Spinal cord (tissue), 10 donors: ENCODE measurements at places on chromosomes 6 and 20.

GRCh38 chr20:48986899-48987298 lies 59.2 kb upstream of the CSE1L start:
- DNase-seq, result no peak

DNA sequence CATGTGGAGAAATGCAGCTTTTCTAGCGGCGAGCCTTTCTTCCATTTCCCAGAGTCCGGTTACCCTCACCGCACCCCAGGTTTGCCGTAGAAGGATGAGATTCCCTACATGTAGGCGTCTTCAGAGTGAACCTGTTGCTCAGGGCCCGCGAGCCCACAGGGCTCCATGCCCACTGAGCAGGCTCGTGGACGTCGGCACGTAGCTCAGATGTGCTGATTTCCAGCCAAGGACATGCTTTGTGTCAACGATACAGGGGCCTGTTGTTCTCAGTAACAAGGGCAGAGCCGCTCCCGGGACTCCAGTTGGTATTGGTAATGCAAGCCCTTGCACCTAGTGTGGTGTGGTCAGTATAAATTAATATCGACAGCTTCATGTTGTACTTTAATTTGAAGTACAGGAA lies 159.6 kb downstream of the MTHFD1L start:
- DNase-seq, result no peak

DNA sequence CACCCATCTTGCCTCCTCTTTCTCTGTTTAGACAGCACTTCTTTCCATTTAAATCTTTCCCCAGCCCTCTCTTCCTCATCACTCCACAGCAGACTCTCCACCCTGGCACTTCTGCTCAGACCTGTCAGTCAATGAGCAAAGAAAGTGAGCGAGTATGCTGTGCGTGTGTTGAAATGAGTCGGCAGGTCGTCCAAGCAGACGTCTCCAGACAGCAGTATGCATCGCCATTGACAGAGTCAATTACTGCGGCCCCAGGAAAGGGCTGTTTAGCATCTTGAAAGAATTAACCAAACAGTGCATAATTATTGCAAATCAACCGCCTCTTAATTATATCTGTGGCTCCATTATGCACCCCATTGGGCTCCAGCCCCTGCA lies 54.8 kb upstream of the KCNG1 start:
- DNase-seq, result no peak

DNA sequence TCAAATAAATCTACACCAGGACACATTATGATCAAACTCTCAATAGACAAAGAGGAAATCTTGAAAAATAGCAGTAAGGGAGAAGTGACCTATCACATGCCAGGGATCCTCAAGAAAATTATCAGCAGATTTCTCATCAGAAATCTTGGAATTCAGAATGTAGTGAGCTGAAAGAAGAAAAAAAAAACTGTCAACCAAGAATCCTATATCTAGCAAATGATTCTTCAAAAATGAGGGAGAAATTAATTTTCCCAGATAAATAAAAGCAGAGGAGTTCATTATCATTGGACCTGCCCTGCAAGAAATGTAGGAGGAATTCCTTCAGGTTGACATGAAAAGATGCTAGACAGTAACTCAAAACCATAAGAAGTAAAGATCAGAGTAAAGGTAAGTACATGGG lies 363.6 kb downstream of the TFAP2A start:
- DNase-seq, result no peak

GRCh38 chr6:46410334-46410953 lies 80.8 kb downstream of the RCAN2 start:
- peak; percentile 56 for DNase-seq

GRCh38 chr6:73695619-73696421 lies at the start of gene CD109:
Gene CD109 (plus strand): TSS chr6:73696203. CDS start chr6:73696216, 13 bp downstream.
- peak; percentile 69 for DNase-seq

DNA sequence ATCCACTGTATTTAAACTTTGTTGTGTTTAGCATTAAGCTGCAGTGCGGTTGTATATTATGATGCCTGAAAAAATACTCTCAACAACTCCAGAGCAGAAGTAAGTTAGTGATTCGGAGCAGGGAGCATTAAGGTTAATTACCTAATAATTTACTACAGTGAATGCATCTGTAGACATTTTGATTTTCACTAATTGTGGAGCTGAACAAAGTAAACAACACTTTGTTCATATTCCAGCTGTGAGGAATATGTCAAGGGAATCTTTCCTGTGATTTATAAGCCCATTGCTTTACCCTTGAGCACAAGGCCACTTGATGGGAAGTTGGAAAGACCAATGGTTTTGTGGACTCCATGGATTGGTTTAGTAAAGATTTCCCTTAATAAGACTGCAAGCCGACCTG lies 77.1 kb downstream of the CBLN4 start:
- DNase-seq, result no peak

DNA sequence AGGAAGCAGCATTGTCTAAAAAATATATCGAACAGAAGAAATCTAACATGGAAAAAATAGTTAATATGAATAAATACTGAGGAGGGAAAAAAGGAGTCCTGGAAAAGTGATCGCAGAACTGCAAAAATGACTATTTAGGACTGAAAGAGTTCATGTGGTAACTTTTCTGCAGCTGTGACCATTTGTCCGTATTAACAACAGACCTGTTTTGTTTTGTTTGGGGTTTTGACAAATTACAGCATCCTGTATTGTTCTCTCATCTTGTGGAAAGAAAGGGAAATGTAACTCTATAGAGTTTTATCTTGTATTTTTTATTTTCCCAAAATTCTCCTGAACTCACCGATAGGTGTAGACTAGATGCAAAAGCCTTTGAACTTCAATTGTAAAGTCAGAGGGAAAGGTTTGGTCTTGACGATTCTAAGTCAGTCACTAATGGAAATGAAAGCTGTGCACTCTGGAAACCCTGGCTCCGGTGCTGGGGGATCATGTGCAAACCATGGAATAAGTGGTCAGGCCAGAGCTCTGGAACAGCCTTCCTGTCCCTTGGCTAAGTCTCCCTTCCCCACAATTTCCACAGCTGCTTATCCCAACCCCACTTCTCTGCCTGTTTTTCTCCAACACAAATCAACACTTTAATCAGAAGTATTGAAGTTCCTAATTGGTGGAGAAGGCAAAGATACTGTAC lies 51.2 kb upstream of the MARCKS start:
- DNase-seq, result no peak

GRCh38 chr6:133040094-133040802 lies 200.9 kb upstream of the EYA4 start:
- no peak for DNase-seq

DNA sequence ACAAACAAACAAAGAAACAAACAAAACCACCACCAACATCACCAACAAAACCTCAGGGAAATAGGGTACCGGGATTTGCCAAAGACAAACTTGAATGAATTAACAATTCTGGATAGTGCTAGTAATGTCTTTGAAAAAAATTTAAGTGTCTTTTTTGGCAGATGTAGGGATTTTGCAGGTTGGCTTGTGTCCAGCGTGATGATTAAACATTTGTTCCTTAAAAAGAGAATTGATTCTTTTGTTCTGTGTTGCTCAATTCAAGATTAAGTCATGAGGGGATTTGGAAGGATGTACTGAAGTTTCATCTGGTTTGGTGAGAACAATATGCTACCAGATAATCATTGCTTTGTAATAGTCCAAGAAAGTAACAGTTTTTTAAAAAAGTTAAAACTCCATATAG lies 125.1 kb upstream of the HS3ST5 start:
- no peak for DNase-seq

DNA sequence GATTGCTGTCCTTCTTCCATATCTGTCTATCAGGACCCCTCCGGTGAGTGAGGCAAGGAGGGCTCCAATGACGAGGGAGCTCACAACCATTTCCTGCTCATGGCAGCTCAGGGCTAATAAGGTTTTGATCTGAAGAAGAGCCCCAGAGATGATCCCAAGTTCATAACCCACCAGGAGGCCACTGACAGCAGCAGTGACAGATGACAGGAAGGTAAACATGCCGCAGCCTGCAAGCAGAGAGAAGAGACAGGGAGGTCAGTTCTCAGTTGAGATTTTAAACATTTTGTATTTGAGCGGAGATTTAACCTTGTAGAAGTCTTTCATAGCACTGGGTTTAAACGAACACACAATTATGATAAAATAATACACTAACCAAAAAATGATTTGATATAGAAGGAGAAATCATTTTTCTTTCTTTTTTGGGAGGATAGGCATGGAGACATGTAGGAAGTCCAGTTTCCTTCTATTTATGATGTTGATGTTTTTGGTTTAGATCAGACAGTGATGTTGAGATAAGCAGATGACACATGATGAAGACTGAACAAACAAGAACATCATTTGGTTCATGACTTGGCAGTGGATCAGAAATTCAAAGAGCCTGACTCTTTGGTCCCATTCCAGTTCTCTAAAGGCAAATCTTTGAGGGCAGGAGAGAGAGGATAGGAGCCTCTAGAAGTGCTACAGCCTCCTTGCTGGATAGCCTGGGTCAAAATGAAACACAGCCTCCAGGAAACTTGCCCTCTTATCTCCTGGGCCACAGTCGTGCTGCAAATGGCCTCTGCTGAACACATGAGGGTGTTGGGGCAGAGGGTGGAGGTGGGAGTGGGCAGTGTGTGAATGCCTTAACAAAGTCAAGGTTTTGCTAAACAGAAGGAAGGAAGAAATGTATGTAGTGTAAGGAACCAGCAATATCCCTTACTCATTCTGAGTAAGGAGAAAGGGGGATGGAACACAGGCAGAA lies 22.6 kb downstream of the SLC2A12 start:
- DNase-seq, result no peak

GRCh38 chr6:42702200-42702599 lies 20.2 kb downstream of the PRPH2 start:
- DNase-seq, result no peak

DNA sequence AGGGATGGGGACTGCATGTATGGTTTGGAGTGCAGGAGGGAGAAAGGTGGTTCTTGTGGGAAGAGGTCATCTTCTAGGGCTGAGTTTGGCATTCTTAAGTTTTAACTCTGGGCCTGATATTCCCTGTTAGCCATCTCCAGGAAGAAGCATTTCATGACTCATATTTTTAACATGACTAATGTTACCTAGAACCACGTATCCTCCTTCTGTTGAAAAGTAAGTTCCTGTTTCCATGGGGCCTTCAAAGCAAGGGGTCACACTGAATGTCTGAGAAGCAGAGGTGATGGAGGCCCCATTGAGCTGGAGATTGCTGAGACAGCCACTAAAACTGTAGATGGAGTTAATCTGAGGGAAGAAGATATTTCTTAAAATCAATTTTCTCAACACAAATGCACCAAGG lies 30.2 kb downstream of the FAM229B start:
- no peak for DNase-seq

- no peak for DNase-seq
Measured at GRCh38 chr6:154508573-154509375, 1.7 kb downstream of the CNKSR3 start.

GRCh38 chr6:106739387-106739786 lies 110.0 kb downstream of the QRSL1 start:
- DNase-seq, result peak; percentile 26

DNA sequence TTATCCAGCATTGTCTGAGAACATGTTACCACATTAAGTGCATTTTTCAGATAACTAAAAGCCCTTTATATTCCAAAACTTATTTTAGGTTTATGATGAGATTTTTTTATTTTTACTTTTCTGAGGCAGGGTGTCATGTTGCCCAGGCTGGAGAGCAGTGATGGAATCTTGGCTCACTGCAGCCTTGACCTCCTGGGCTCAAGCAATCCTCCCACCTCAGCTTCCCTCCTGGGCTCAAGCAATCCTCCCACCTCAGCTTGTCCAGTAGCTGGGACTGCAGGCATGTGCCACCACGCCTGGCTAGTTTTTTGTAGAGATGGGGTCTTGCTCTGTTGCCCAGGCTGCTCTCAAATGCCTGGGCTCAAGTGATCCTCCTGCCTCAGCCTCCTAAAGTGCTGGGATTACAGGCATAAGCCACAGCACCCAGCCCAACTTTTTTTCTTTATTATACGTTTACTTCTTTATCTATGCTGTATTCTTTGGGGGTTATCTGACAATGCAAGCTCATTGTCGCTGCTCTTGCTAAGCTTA lies 6.2 kb downstream of the DYNLT1 start:
- DNase-seq, result no peak

GRCh38 chr6:7264041-7264440 lies 49.0 kb downstream of the SSR1 start:
- DNase-seq, result no peak

GRCh38 chr20:9918348-9918747 lies 79.5 kb upstream of the PAK5 start:
- DNase-seq, result no peak

GRCh38 chr6:24699521-24700359 lies 19.2 kb downstream of the C6orf62 start:
- DNase-seq, result no peak

DNA sequence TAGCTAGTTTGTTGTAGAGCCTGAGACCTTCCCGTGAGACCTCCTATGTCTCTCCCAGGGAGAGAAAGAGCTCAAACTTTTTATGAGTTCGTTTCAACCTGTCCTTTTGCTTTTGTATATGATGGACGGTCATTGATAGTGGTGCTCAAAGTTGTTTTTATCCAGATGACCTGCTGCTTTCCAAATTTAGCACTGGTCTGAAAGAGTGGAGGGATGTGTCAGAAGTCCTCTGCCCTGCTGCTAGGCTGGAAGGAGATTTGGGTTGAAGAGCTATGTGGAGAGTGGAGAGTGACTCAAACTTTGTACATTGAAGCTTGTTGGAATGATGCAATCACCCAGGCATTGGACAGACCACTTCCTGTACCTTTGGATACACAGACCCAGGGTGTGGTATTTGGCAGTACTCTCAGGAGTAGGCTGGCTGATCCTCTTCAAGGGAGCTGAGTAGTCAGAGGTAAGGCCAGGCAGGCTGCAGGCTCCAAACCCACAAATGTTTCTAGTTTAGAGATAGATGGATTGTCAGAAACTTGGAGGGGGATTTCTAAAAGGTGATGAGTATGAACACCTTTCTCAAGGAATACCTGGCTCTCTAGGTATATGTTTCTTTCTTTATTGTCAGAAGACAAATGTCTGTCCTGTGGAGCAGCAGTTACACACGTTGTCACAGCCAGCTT lies 49.4 kb upstream of the RREB1 start:
- DNase-seq, result no peak

GRCh38 chr6:3516092-3516491 lies 59.2 kb upstream of the SLC22A23 start:
- no peak for DNase-seq

DNA sequence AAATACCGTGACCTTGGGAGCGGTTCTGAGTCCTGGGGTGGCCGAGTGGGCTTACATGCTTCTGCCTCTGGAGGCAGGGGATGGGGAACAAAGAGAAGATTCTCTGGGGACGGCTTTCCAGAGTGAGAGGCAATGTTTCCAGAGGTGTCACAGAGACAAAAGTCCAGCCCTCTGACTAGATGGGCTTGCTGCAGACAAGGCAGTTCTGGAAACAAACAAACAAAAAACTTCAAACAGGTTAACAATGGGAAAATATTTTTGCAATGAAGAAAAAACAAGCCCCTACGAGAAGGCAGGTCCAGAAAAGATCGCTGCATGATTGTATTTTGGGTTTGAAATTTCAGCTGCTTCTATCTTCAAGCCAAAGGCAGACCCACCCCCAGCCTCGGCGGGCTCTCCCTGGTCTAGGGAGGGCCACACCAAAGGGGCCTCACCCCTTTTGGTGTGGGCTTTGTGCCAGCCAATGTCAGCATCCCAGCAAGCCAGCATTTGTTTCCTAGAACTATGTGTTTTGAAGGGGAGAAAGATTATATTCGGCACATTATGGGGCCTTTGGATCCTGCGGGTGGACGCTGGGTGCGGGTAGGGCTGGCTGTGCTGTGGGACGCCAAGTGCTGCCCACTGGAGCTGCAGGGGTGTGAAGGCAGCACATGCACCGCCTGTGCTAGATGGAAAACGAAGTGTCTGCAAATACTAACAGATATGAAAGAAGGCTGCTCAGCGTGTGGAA lies 42.9 kb downstream of the RIOK1 start:
- no peak for DNase-seq
